NCI-H1417 treated with DMSO at 0.1 percent for 48 hours (cell line): ENCODE measurements at places on chromosomes 7 and 10.

- DNase-seq: no peak
These were observed 330.9 kb upstream of the COBL start for GRCh38 chr7:51647486-51647885.

- no peak for DNase-seq
These were observed 252.7 kb upstream of the CDC14C start for GRCh38 chr7:48671656-48672055.

DNA sequence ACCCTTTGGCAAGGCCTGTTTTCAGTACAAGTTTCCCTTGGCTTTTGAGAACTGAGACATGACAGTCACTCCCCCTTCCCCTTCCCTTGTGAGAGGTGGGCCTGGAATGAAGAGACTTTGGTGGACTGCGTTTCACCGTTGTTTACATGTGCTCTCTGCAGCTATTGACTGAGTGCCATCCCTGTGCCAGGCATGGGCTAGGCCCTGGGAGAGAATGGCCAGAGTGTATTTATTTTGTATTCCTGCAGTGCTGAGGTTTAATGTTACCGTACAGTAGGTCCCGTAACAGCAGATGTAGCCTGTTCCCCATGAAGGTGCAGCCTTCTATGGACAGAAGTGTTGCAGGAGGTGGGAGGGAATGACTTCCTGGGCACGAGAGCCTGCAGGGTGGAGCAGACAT is 50.0 kb downstream of the TACR2 start:
- DNase-seq: no peak

DNA sequence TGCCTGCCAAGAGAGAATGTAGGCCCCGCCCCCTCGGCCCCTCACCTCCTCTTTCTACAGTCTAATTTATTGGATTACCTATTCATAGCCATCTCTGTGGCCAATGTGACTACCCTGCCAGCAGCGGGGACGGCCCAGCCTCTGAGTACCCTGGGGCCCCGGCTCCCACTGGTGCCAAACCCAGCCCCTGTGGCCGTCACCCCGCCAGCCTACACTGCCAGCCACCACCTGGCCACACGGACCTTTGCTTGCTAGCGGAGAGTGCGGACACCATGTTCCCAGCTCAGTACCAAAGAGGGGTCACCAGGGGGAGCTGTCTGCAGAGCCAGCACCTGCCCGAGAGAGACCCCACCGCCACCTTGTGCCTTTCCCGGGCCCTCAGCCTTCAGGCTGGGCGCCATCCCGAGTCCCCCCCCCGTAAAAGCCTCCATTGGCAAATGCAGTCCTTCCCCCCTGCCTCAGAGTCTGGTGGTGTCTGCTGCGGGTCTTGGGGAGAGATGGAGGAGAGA is 511.1 kb downstream of the ZNF37A start:
- DNase-seq: no peak

DNA sequence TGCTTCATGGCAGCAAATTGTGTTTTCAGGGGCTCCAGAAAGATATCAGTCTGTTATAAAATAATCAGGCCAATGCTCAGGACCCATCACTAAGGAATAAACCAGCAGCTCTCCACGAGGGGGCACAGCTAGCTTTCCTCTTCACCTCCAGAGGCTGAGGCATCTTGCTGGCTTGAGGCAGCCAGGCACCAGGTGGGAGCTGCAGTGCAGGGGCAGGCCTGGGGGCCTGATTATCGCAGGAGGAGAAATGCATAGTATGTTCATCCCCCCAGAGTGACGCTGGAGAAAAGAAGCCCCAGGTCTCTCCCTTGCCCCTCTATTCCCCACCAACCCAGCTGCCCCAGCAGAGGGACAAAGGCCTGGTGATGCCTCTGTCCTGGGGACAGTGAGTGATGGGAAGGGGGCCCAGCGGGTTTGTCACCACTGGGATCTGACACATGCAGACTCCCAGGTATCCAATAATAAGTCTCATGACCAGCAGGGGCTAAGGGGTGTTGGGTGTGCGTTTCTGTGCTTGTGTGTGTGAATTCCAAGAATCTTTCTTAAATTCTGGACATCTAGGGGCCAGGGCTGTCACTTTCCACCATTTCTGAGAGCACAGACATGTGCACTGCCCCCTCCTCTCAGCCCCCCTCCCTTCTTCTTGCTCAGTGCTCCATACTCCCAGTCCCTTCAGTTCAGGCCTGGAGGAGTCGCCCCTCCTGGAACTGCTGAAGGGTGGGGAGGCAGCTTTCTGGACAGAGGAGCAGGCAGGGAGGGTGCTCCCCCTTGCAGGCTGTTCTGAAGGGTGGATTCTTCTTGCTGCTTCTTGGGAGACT is 128.1 kb upstream of the FAM20C start:
- DNase-seq: no peak

GRCh38 chr7:129169171-129169671 is 19.2 kb upstream of the SMO start:
- no peak for DNase-seq

GRCh38 chr7:102165136-102165535 is 121.5 kb upstream of the SH2B2 start:
- no peak for DNase-seq

DNA sequence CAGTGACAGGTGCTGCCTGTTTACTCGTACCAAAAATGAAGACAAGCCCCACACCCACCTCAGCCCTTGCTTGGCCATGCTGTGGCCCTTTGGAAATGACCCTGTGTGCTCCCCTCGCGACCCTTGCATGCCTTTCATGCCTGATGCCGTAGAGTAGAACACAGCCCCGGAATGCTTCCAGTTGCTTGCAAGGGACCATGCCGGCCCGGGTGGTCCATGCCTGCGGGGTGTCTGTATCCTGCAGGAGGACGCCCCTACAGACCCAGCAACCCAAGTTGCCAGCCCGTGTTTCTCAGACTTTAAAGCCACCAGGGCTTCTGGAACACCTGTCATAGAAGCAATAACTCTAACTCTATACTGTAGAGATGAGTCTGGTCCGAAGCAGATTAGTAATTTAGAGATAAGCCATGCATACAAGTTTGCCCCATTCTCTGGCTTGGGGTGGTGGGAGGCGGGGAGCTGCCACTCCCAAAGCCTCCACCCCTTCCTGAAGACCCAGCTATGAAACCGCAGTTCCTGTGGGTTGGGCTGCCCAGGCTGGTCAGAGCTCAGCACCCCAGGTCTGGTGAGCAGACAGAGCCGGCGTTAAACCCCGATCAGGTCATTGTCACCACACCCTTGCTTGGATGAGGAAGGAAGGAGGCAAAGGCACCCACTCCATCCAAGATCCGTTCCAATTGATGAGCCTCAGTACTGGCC is 143.5 kb downstream of the ADCY1 start:
- no peak for DNase-seq

DNA sequence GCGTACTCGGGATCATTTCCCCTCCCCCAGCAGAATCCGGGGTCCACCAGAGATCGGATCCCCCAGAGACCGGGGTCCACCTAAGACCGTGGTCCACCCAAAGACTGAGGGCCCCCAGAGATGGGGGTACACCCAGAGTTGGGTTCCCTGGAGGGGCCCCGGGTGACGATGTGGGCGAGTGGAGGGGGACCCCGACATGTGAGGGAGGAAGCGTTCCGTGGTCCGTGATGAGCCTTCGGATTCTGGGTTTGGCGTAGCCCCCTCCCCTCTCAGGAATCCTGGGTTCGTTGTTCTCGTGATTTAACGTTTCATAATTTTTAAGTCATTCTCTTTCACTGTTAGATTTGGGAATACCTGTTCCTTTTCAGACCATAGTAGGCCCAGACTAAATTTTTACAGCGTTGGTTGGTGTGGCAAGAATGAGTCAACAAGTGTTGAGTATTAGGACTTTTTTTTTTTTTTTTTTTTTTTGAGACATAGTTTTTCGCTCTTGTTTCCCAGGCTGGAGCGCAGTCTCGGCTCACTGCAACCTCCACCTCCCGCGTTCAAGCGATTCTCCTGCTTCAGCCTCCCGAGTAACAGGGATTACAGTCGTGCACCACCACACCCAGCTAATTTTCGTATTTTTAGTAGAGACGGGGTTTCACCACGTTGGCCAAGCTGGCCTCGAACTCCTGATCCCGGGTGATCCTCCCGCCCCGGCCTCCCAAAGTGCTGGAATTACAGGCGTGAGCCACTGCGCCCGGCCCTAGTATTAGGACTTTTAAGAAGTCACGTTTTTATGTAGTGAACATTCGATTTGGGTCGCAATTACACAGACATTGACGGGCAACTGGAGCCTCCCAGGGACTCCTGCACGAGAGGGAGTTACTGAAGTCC is 672 bp downstream of the GTPBP4 start:
- no peak for DNase-seq

GRCh38 chr7:11332865-11333228 is 359.2 kb downstream of the PHF14 start:
- no peak for DNase-seq

DNA sequence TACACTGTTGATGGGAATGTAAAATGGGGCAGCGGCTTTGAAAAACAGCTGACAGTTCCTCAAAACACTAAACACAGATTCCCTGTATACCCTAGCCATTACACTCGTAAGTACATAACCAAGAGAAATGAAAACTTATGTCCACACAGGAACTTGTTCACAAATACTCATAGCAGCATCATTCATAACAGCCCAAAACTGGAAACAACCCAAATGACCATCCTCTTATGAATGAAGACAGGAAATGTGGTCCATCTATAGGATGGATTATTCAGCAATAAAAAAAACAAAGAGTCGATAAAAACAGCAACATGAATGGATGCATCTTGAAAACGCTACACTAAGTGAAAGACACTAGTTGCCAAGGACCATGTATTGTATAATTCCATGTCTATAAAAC is 23.7 kb downstream of the NMT2 start:
- DNase-seq: no peak

DNA sequence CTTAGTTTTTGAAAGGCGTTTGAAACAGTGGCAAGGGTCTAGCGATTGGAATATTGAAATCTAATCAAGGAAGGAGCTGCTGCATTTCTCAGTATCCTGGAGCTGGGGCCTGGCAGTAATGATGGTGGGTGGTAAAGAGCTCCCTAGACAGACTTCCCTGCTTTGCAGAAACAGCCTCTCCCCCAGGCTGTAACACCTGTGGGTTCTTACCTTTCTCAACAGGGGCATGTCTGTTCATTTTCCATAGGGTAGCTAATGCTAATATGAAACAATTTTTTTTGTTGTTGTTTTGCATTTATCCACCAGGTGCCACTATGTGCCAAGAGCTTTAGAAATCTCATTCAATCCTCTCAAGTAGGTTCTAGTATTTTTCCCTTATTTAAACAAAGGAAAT is 345.5 kb downstream of the REEP3 start:
- no peak for DNase-seq

GRCh38 chr10:16686054-16686902 is 130.9 kb downstream of the RSU1 start:
- DNase-seq: no peak

DNA sequence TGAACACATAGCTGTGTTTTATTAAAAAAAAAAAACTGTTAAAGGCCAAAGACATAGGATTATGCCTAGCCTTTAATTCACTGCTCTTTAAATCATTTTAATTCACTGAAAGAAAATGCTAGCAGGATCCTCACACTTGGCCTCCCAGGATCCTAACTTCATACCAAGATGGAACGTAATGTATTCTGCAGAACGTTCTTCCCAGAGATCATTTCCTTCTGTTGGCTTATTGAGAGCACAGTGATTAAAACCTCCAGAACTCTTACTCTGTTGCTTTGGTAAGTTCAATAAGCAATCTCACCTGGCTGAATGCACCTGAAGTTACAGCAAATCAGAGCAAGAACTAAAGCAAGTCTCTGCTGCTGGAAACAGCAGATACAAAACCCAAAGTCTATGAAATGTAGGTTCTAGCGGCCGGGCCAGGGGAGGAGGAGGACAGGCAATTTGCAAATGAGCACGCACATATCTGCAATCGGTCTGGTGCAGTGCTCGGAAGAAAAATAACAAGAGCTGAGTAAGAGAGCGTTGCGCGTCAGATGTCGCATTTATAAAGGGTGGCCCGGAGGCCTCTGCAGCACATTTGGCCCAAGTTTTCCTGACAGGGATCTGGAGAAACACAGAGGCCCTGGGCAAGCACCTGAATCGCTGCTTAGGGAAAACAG is 193.9 kb downstream of the FAM107B start:
- no peak for DNase-seq

- DNase-seq: no peak
These were observed 2.0 kb upstream of the NRAP start for GRCh38 chr10:113665806-113666354.

GRCh38 chr7:27156916-27157701 is 634 bp upstream of the HOXA7 start:
- no peak for DNase-seq

GRCh38 chr10:103188853-103189252 is 4.2 kb downstream of the NT5C2 start:
- DNase-seq: no peak

DNA sequence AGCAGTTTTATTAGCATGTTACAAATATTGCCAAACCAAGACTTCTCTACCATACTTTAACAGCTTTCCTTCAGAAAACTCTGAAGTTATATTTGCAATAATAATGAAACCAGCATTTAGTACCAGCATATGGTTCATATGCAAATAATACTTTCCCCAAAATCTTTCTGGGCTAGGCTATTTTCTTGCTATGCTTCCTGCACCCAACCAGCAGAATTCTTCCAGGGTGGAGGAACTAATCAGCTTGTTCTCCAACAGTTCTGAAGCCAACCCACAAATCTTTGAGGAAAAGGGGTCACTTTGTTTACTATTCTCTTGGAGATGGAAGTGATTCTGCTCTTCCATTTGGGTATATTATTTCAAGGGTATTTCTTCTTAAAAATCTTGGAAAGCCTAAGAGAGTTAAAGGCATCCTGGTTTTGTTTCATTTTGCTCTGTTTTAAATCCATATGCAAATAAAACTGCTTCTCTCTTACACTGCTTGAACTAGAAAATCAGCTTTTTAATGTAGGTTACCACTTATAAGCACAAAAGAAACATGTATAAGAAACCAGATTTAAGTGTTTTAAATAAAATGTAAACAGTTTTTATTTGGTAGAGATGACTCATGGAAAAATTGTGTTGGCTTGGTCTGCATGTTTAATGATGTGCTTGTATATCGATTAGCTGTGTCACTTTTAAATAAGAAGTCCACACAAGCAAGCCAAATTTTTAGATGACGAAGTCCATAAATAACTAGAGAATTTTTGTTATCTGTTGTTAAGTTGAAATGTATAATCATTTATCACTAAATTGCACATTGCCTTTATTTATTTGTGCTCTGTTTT is 103.7 kb downstream of the HECTD2 start:
- no peak for DNase-seq

DNA sequence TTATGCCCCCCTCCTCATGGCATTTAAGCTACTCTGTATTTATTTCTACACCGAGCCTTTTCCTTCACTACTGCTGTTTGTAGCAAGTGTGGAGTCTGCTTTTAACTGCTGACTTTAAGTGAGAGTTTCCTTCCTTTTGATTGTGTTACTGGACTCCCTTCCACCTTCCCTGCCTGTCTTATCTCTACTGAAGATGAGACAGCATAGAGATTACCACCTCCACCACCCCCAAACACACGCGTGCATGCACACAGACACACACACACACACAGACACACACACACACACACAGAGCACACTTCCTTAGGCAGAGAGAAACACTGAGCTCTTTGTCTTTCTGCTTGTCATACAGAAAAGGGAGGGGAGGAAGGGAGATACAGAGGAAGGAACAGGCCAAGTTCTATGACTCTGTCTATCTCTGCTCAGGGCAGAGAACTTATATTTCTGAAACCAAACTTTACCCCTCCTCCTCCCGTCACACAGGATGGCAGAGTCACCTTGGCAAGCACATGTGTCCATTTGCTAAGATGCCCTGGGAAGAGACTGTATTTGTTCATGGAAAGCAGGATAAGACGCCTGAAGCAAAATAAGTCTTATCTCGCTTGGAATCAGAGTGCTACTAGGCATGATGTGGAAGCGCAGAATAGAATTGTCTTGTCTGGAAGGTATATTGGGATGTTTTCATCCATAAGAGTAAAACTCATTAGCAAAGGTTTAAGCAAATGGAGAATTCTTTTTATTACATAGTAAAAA is 81.8 kb upstream of the CAV2 start:
- DNase-seq: no peak

GRCh38 chr10:132052124-132052523 is 13.6 kb upstream of the JAKMIP3 start:
- DNase-seq: no peak
